Hepatic stellate cell (primary cell): ENCODE measurements at places on chromosomes 3 and 15.

- DNase-seq: no peak
These were observed 6.3 kb upstream of the ANPEP start for GRCh38 chr15:89820666-89821611.

- peak; percentile 5 for DNase-seq
These were observed 29.2 kb downstream of the NEO1 start for GRCh38 chr15:73081321-73081958.

DNA sequence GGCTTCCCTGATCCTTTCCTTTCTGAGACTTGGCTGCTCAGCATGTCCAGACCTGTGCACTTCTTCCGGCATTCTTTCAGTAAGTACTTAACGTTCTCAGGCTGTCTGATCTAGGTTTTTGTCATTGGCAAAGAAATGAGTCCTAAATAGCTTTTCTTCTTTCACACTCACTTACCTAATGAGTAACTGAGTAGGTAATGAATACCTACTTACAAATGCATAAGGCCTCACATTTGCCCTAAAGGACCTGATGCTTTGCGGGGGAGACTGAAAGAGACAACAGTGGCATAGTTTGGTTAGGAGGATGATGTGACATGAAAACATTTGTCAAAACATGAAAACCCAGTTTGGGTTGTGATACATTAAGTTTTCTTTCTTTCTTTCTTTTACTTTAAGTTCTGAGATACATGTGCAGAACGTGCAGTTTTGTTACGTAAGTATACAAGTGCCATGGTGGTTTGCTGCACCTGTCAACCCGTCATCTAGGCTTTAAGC lies 516.7 kb upstream of the CFAP20DC start:
- no peak for DNase-seq

- DNase-seq: peak; percentile 3
These were observed 583.8 kb upstream of the ZNF717 start for GRCh38 chr3:76369170-76369569.

DNA sequence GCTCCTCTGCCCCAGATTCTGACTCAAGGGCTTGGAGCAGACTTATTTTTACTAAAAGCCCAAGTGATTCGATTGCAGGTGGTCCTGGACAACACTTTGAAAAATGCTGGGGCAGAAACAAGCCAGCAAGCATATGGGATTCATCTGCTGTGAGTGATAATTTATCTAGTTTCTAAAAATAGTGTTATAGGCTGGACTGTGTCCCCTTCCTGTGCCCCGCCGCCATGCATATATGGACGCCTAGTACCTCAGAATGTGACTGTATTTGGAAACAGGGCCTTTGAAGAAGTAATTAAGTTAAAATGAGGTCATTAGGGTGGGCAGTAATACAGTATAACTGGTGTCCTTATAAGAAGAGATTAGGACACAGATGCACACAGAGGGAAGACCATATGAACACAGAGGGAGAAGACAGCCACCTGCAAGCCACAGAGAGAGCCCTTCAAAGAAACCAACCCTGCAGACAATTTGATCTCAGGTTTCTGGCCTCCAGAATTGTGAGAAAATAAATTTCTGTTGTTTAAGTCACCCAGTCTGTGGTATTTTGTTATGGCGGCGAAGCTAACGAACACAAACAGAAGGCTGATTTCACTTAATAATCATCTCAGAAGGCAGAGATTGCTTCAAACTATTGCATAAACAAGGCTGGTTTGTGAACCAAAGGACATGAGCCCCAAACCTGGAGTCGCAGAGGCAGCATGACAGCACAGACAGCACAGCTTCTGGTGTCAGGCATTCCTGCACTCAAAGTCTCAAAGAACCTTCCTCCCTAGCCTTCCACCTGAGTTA lies 59.1 kb downstream of the CCNL1 start:
- DNase-seq: no peak

- DNase-seq: no peak
These were observed 173.4 kb downstream of the MYRIP start for GRCh38 chr3:39982665-39983357.

DNA sequence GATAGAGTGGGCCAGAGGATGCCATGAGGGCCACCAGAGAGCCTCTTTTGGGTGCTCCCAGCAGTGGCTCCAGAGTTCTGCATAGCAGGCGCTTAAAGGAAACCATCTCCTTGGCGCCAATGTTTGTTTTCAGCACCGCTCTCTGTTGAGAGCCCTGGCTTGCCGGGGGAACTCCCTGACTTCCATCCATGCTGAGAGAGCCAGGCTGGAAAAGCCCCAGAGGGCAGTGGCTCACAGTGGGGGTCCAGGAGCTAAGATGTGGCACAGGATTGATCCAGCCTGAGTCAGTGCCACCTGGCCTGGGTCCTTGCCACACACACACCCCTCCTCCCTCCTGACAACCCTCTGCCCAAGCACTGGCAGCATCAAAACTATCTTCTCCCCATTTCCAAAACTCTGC lies 50.4 kb upstream of the HACD2 start:
- no peak for DNase-seq

DNA sequence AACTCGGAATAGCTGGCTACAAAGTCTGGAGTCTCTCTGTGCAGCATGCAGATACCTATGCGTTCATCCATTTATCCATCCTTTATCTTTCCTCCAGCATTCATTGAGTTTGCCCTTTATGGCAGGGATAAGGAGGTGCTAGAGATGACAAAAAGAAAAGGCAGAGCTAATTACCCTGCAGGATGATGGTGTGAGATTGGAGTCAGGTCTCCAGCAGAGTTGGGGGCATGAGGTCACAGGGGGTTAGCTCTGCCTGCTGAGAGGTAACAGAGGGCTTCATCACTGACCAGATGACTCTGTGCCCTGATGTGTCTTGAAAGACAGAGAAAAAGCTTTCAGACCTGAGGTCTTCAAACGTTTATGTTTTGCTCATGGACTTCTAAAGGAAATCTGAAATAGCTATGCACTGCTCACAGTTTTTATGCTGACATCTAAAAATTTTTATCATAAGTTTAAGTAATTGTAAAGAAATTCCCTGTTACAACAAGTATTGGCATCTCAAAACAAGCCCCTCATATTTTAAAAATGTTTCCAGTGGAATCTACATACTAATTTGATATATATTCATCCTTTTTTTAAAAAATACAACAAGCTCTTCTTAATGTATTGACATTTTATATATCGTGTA lies 132.3 kb upstream of the ANKRD28 start:
- no peak for DNase-seq

GRCh38 chr15:95953032-95953431 lies 377.5 kb upstream of the NR2F2 start:
- no peak for DNase-seq

- no peak for DNase-seq
These were observed 172.4 kb downstream of the ATP8B4 start for GRCh38 chr15:49946681-49947080.

GRCh38 chr15:101611580-101612299 lies 40.4 kb downstream of the TM2D3 start:
- no peak for DNase-seq

DNA sequence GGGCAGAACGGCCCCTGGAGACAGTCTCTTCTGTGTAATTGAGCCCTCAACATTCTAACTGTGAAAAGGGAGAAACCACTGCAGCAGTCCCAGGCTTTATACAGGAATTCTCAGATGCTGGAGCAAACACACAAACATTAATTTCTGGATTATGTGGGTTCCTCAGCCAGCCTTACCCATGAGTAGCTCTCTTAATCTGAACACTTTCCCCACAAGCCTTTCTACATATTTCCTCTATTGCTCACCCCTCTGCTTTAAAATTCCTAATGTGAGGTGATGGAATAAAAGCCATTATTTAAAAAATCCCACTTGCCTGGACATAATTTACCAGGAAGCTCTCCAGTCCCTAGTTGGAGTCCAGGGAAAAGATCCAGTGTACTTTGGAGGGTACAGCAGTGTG lies 139.0 kb downstream of the CTNNB1 start:
- no peak for DNase-seq

- DNase-seq: no peak
These were observed 79.2 kb downstream of the MME start for GRCh38 chr3:155159301-155159700.

DNA sequence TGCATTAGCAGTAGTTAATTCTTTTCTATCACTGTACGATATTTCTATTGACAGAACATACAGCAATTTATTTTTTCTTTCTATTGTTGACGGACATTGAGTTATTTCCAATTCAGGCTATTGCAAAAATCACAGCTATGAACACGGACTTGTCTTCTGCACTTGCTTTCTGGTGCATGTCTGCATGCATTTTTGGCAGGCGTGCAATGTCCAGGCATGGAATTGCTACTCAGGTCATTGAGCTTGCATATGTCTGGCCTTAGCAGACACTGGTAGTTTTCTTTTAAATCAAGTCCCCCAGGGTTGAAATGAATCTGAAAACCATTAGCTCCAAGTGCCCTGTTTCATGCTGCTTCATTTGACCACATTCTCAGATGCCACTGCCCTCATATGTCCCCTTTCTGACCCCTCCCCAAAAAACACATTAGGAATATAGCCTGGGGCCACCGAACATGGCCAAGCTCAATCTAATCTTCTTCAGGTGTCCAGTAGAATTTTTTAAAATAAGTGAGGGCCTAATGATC lies 72.8 kb downstream of the LRIG1 start:
- no peak for DNase-seq
